ENCODE measurements at places on chromosomes 3 and 15.

DNA sequence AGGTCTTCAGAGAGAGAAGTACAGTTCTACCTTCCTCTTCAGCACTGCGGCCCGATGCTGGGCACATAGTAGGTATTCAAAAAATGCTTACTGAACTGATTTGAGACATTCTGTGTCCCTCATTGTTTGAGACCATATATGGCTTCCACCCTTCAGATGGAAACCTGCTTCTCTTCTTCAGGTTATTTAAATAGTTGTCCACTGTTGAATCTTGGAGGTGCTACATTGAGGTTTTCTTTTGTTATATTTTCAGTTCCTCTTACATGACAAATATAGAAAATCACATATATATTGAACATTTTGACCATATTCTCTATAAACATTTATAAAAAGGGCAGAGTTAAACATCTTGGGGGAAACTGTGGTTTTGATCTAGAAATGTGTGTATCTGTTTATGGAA lies 200.2 kb upstream of the LRRC3B start:
- no peak for DNase-seq

DNA sequence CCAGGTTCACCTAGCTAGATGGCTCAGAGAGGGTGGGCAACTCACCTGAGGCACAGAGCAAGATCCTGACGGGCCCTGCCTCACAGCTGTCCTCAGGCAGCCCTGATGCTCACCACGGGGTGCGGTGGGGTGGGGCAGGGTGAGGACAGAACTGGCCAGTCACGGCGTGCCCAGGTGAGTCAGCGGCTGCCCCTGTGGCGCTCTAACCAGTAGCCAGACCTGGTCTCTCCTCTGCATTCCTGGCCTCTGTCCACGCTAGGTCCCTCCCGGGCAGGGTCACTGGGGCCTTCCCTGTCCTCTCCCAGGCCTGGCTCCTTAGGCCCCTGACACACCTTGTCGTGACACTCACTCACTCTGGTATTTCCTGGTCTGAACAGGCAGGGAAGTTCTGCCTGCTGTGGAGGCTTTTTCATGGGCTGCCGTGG lies 901 bp downstream of the ALS2CL start:
- no peak for DNase-seq

GRCh38 chr15:90325726-90326125 lies 26.4 kb upstream of the ZNF774 start:
- DNase-seq = no peak

DNA sequence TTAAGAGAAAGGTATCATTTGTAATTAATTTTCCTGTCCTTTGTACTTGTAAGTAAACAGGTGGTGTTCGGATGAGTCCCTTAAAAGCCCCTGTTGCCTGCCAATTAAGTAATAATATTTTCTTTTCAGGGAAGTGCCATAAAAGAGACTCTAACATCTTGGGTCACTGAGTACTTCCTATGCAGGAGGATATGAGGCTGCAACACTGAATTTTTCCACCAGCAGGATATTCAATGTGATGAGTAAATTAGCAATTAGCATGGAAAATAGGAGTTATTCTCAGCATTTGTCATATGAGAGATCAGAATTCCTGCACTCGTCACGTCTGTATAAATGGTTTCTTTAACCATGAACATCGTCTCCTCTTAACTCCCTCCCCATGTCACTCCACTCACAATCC lies 45.4 kb downstream of the WWTR1 start:
- DNase-seq = no peak

- DNase-seq = no peak
Observed at GRCh38 chr15:87746333-87746732, 510.2 kb downstream of the NTRK3 start.

GRCh38 chr3:81838457-81838856 lies 77.0 kb upstream of the GBE1 start:
- no peak for DNase-seq

DNA sequence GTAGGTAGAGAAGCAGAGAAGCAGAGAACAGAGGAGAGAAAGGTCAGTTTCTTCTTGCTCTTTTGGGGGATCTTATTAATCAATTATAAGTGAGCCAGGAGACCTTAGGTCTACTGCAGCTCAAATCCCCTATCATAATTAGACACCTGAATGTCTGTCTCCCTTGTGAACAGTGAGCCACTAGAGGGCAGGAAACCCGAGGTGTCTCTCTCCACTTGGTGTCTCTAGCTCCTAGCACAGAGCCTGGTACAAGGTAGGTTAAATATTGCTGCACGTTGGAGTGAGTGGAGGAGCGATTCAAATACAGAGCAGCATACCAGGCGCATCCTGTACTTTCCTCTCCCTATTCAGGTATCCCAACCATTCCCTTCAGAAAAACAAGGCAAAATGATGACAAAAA lies 2.0 kb upstream of the ST8SIA2 start:
- peak; percentile 11 for DNase-seq

- DNase-seq = no peak
Observed at GRCh38 chr3:54810401-54810800, 117.5 kb downstream of the LRTM1 start.

DNA sequence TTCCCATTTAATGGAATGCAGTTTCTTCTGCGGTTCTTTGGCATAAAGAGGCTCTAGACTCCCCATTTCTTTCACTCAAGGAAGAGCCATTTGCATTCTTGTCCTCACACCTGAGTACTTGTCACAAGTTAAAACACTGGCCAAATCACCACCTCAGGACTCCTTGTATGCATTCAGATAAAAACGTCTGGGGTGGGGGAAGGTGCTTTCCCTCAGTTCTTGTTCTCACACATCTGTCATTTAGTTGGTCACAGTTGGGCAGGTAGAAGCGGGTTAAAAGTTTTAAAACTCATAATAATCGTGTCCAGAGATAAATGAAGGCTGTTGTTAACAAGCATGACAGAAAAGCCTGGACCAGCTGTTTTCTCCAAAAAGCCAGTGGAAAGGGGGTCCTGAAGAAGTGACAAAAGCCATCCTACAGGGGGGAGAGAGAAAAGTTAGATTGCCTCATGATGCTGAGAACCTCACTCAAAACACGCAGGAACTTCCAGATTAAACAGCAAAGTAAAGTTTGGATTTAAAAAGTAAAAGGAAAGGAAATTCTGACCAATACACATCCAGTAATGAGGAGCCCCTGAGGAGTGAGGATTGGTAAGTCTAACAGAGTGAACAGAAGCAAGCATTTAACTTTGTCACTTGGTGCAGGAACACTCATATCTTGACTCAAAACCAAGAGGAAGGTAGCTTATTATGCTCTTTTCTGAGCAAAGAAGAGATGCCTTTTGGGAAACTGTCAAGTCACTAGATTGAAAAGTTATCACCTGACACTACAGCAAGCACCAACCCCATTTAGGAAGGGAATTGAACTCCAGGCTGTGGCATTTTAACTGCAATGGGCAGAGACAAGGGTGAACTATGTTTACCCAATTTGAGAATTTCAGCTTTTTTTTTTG lies 2.8 kb downstream of the BCL2L10 start:
- DNase-seq = no peak

- no peak for DNase-seq
Observed at GRCh38 chr3:195532345-195532744, 10.8 kb downstream of the PPP1R2 start.

DNA sequence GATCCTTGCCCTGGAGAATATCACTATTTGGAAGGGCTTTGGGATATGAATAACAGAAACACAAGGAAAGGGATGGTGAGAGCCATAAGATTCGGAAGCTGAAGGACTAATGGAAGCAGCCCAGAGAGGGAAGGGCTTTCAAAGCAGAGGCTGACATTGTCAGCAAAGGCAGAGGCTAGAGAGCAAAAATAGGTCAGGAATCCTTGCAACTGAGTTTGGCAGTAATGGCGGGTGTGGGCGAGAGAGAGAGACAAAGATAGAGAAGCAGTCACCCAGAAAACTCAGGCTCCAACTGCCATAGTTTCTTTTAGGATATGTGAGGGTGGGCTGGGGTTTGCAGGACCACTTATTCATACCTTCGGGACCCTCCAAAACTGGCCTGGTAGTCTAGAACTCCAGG lies 248.6 kb downstream of the OPA1 start:
- DNase-seq = no peak

GRCh38 chr15:83694536-83694935 lies 40.6 kb downstream of the ADAMTSL3 start:
- DNase-seq = peak; percentile 19

GRCh38 chr15:75671730-75672602 lies 24.3 kb downstream of the SNX33 start:
- DNase-seq = no peak

GRCh38 chr3:173479301-173479700 lies 81.8 kb downstream of the NLGN1 start:
- DNase-seq = no peak

DNA sequence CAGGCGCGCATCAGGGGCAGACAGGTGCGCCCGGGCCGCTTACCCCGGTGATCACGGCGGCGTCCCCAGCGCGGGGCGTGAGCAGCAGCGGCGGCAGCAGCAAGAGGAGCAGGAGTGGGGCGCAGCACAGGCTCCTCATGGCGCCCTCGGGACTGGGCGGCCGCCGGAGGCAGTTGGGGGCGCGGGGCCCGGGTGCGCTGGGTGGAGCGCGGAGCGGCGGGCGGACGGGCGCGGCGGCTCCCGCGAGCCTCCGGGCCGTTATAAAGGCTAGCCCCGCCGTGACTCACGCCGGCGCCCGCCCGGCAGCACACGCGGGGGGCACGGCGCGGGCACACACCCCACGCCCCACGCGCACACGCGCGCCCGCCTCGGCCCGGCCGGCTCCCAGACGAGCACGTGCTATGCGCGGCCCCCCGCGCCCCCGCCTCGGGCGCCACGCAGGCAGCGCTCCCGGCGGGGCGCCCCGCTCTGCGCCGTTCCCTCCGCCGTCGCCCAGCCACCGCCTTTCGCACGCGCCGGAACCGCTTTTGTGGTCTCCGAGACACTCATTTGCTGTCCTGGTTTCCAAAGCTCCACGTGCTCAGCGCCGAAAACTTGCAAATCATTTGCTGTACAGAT lies at the start of gene PROK2:
TSS of gene PROK2 (minus strand) at position 235 of the 618 bp plus-strand sequence. CDS start at position 139, 96 bp downstream.
- peak; percentile 47 for DNase-seq

- DNase-seq = no peak
Observed at GRCh38 chr3:47007001-47007400, 27.5 kb downstream of the NBEAL2 start.

DNA sequence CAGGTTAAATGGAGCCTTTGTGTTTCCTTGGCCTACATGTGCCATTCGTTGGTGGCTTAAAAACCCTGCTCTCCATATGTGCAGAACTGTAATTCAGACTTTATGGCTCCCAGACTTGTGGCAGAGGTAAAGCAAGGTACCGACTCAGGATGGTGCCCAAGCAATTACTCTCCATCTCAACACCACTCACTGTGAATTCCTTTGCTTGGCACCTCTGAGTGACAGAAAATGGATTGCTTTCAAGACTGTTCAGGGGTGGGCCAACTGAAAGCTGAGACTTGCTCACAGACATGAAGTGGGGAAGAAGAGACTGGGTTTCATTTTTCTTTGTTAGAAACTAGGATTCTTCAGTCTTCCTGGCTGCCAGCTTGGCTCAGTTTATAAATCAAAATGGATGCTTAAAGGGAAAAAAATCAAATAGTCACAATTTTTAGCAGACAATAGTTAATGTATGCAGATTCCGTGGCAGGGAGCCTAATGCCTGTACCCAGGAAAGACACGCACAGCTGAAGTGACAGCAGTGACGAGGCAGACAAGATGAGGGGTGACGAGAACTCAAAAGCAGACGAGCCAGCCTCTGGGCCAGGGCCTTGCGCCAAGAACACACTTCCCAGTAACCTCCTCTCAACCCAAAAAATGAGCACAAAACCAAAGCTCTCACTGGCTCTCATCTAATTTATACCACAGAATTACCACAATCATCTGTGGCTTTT lies 207.9 kb upstream of the SLC2A2 start:
- no peak for DNase-seq

GRCh38 chr3:60056404-60056803 lies 1006.6 kb upstream of the CFAP20DC start:
- no peak for DNase-seq

GRCh38 chr3:37956723-37957538 lies 33.7 kb upstream of the VILL start:
- DNase-seq = no peak

All from lung (tissue), 17 donors.